ENCODE measurements at places on chromosomes 2 and 18. TPM values are rescaled to one million over a fixed set of nuclear protein-coding genes. Genes with fewer than 3 reads are reported as not detected.

GRCh38 chr2:209986415-209986814, 16.0 kb upstream of the RPE start:
- no peaks in the 10 kb centered on the region for H3K4me1 ChIP-seq
- no peak overlapping the region for H3K4me3 ChIP-seq
- H3K36me3 ChIP-seq, result no peaks in the 10 kb centered on the region
- no peak overlapping the region for H3K27ac ChIP-seq
- no peaks in the 10 kb centered on the region for H3K27me3 ChIP-seq

GRCh38 chr2:236916651-236917050, 169.0 kb upstream of the COPS8 start:
- H3K36me3 ChIP-seq, result no peaks in the 10 kb centered on the region
- H3K27me3 ChIP-seq, result no peaks in the 10 kb centered on the region
- no peak overlapping the region for H3K27ac ChIP-seq
- H3K4me1 ChIP-seq, result no peaks in the 10 kb centered on the region
- no peak overlapping the region for H3K4me3 ChIP-seq

Gene KCNG2
- not detected for total RNA-seq

Gene TRABD2A
- total RNA-seq, result 0.16 TPM

GRCh38 chr2:237432484-237433092, 18.6 kb upstream of the COL6A3 start:
- H3K36me3 ChIP-seq, result no peaks in the 10 kb centered on the region
- H3K4me3 ChIP-seq, result no peak overlapping the region
- H3K4me1 ChIP-seq, result peaks cover 9% of the 10 kb centered on the region
- DNase-seq, result no peak
- H3K27me3 ChIP-seq, result no peaks in the 10 kb centered on the region

DNA sequence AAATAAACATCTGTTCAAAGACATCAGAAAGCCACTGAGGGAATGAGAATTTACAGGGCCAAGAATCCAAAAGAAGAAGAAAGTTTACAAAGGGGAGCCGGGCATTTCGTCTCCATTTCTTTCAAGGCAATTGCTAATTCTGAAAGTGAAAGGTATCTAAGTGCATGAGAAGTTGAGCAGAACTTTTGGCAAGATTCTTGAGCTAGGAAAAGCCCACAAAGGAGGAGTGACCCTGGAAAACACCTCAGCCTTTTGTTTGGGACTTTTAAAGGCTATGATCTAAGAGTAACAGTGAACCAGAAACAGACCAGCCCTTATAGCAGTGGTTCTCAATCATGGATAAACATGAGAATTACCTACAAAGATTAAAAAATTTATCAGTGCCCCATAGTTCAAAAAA, 87.4 kb downstream of the MDH1 start:
- H3K4me3 ChIP-seq, result no peak overlapping the region
- H3K36me3 ChIP-seq, result no peaks in the 10 kb centered on the region
- H3K4me1 ChIP-seq, result peaks cover 10% of the 10 kb centered on the region
- DNase-seq, result no peak
- no peak overlapping the region for H3K27ac ChIP-seq
- H3K27me3 ChIP-seq, result no peaks in the 10 kb centered on the region

GRCh38 chr18:39951142-39951720, 2003.8 kb upstream of the PIK3C3 start:
- peaks cover 8% of the 10 kb centered on the region for H3K4me1 ChIP-seq
- H3K27ac ChIP-seq, result no peak overlapping the region

GRCh38 chr2:54624591-54625071, 98.8 kb upstream of the EML6 start:
- H3K4me1 ChIP-seq, result peaks cover under 1% of the 10 kb centered on the region
- no peak overlapping the region for H3K4me3 ChIP-seq
- H3K27me3 ChIP-seq, result no peaks in the 10 kb centered on the region
- DNase-seq, result no peak
- peaks cover 19% of the 10 kb centered on the region for H3K36me3 ChIP-seq
- peak overlapping the region; percentile 52 for H3K27ac ChIP-seq

Gene CHRNG
- not detected for total RNA-seq

- peaks cover 65% of the 10 kb centered on the region for H3K27me3 ChIP-seq
- no peak overlapping the region for H3K4me3 ChIP-seq
- H3K36me3 ChIP-seq, result no peaks in the 10 kb centered on the region
- no peak for DNase-seq
Measured at GRCh38 chr18:78972385-78972918, 7.2 kb upstream of the SALL3 start.

DNA sequence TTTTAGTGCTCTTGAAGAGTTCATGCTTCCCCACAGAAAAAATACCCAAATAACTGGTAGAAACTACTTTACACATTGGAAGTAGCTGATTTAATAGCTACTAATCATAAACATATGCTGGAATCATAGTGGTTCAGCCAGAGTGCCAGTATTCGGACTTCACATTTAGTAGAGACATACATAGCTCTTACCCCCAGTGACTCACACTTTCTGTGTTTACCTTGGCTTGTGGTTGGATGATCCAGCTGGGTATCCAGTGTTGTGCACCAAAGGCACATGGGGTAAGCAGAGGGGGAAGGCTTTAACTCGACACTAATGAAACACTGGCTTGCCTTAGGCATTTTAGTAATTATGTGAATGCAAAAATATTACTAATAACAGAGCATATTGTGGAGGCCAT, 18.1 kb downstream of the ARHGAP28 start:
- H3K4me3 ChIP-seq, result no peak overlapping the region
- peak overlapping the region; percentile 63 for H3K27ac ChIP-seq
- H3K27me3 ChIP-seq, result no peaks in the 10 kb centered on the region
- H3K4me1 ChIP-seq, result peaks cover 22% of the 10 kb centered on the region
- no peak for DNase-seq
- H3K36me3 ChIP-seq, result no peaks in the 10 kb centered on the region

DNA sequence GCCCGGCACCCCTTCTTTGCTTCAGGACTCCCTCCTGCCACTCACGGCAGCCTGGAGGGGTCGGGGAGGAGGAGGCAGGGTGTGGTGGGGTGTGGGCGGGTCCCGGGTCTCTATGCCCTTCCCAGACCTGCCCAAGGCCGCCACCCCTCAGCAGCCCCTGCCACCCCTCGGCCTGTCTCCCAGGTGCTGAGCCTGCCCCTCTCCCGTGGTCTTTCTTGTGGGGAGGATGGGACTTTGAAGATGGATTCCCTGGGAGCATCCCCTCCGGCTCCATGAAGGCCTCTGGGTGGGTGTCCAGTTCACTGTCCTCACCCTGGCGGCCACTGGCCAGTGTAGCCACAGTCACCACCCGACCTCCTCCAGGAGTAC, 23.2 kb downstream of the KCNIP3 start:
- DNase-seq, result no peak
- no peaks in the 10 kb centered on the region for H3K36me3 ChIP-seq
- no peaks in the 10 kb centered on the region for H3K27me3 ChIP-seq
- no peak overlapping the region for H3K4me3 ChIP-seq
- H3K27ac ChIP-seq, result no peak overlapping the region

DNA sequence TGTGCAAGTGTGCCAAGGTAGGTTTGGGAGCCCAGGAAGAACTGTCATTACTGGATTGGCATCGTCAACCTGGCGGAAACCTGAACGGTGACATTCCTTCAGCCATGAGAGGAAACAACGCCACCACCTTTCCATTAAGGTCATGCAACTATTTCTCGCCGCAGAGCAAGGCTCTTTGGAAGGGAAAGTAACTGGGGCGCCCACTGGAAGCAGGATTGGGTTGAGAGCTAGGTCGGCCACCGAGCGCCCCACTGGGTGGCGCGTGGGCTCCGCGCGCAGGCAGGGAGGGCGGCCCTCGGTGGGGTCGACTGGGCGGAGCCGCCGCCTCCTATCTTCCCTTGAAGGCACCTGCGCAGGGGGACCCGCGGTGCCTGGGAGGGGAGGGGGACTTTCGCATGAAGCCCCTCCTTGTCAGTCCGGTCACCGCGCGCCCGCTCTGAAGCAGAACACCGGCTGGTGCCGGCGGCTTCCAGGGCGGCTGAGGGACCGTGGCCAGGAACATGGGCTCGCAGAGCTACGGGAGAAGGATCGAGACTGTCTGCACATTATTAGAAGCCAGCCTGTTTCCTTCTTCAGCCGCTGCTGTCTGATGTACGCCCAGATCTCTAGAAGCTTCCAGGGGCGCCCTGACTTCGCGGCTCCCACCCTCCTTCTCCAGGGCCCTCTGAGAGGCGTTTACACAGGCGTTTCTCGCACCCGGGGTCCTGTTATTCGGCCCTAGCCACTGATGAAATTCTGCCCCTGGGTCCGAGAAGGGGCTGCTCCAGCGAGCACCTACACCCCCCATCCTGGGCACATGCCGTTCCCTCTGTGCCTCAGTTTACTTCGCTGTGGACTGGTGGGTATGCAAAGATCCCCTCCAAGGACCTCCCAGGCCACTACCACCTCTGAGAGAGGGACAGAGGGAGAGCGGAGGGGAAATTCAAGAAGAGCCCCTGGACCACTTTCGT, 27.3 kb upstream of the MAL start:
- no peaks in the 10 kb centered on the region for H3K36me3 ChIP-seq
- no peak overlapping the region for H3K27ac ChIP-seq
- H3K4me1 ChIP-seq, result peaks cover 8% of the 10 kb centered on the region
- H3K4me3 ChIP-seq, result no peak overlapping the region
- H3K27me3 ChIP-seq, result peaks cover 31% of the 10 kb centered on the region
- DNase-seq, result peak; percentile 43

- peaks cover 12% of the 10 kb centered on the region for H3K4me1 ChIP-seq
- H3K27me3 ChIP-seq, result no peaks in the 10 kb centered on the region
- DNase-seq, result no peak
- no peak overlapping the region for H3K4me3 ChIP-seq
Measured at GRCh38 chr2:144707736-144708326, 187.9 kb upstream of the ZEB2 start.

GRCh38 chr2:9654452-9655100, 23.8 kb upstream of the YWHAQ start:
- no peaks in the 10 kb centered on the region for H3K4me1 ChIP-seq
- no peak overlapping the region for H3K4me3 ChIP-seq
- DNase-seq, result no peak
- H3K27ac ChIP-seq, result no peak overlapping the region
- no peaks in the 10 kb centered on the region for H3K27me3 ChIP-seq

Gene CROCC2
- total RNA-seq, result not detected

GRCh38 chr2:146806364-146807005, 1038.3 kb upstream of the ACVR2A start:
- DNase-seq, result no peak
- H3K4me1 ChIP-seq, result no peaks in the 10 kb centered on the region
- H3K4me3 ChIP-seq, result no peak overlapping the region
- no peaks in the 10 kb centered on the region for H3K36me3 ChIP-seq
- H3K27me3 ChIP-seq, result no peaks in the 10 kb centered on the region
- no peak overlapping the region for H3K27ac ChIP-seq

- H3K27ac ChIP-seq, result no peak overlapping the region
- H3K4me3 ChIP-seq, result no peak overlapping the region
- no peaks in the 10 kb centered on the region for H3K36me3 ChIP-seq
- no peak for DNase-seq
- H3K27me3 ChIP-seq, result no peaks in the 10 kb centered on the region
- peaks cover 26% of the 10 kb centered on the region for H3K4me1 ChIP-seq
Measured at GRCh38 chr2:45843136-45843535, 191.7 kb downstream of the PRKCE start.

Gene C2orf78
- total RNA-seq, result not detected

DNA sequence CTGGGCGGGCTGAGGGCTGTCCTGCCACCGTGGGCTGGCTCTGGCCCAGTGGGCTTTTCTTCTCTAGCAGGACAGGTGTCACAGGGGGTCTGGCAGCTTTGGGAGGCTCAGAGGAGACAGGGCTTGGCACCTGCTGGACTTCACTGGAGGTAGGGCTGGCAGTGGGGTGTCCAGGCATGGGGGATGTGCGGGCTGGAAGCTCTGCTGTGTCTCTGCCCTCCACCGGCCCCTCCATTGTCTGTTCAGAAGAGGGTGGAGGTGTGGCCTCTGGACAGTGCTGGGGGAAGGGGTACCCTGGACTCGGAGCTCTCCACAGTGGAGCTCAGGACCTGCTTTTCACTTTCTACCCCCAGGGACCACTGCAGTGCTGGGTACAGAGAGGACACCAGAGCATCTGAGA, 9.2 kb downstream of the PTPRN start:
- H3K4me3 ChIP-seq, result no peak overlapping the region
- H3K36me3 ChIP-seq, result no peaks in the 10 kb centered on the region
- H3K27me3 ChIP-seq, result no peaks in the 10 kb centered on the region
- DNase-seq, result no peak
- H3K4me1 ChIP-seq, result peaks cover 2% of the 10 kb centered on the region
- H3K27ac ChIP-seq, result no peak overlapping the region
